Fibroblast of upper back skin (primary cell): ENCODE measurements at places on chromosomes 4 and X.

DNA sequence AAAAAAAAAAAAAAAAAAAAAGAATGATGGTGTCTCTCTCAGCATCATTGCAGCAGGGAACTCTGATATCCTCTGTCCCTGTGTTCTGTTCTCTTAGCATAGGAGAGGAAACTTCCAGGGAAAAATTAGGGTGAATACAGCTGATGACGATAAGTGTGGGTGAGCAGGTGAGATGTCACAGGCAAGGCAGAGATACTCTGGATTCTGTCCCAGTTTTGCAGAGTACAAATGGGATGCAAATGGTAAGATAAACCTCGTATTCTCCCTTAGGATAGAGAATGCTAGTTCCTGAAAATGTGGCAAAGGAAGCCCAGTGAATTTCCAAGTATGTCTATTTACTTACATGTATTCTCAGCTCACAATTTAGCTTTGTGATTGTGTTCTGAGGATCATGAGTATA is 671.6 kb upstream of the BOD1L1 start:
- no peak for DNase-seq

- no peak for DNase-seq
Measured at GRCh38 chrX:154477891-154478477, 1.1 kb downstream of the LAGE3 start.

DNA sequence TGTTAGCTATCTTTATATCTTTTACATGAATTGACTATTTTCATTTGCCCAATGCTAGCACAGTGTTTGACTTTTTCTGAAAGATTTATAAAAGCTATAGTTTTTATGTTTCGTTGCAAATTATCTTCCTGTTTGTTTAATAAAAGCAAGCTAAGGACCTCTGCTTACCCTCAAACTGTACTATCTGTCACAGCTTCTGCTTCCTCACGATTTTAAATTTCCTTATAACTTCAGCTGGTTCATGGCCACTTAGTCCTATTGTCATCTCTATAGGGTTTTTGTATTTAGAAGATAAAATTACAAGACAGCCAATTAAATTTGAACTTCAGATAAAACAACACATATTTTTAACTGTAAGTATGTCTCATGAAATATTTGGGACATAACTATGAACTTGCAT is 494.0 kb downstream of the PDGFC start:
- DNase-seq, result no peak

DNA sequence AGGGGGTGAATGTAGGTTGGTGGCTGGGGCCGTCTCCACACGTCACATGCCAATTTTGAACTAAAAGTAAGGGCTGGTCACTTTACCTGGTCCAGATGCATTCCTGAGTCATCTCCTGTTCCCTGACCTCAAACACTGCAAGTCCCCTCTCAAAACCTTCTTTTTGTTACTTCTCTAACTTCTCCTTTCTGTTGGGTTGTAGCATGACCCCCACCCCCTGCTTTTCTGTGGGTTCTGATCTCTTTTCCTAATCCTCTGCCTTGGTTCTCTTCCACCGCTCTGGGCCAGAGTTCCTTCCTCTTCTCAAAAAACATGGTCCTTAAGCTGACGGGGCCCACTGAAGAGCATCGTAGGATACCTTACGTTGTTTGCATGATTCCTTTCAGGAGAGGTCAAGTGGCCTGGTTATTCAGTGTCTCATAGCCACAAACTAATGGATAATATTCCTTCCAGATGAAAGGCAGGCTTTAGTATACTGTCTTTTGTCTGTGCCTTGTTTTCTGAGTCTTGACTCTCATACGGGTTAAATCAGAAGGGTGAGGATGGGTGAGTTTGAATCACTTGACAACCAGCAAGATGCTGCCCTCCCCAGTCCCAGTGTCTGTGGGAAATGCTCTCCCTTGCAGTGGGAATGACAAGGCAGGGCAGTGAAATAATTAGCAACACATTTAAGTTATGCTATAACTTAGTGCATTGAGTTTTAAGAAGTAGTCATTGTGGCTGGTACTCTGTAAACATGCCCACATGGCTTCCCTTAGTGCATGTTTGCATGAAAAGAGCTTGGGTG is 15.1 kb downstream of the SMS start:
- no peak for DNase-seq

- no peak for DNase-seq
Measured at GRCh38 chr4:139672215-139672614, 6.6 kb downstream of the MGST2 start.

- peak; percentile 68 for DNase-seq
Measured at GRCh38 chr4:88177983-88178625, 19.7 kb upstream of the ABCG2 start.

- no peak for DNase-seq
Measured at GRCh38 chrX:139207655-139208054, 322.9 kb upstream of the F9 start.

GRCh38 chrX:27598312-27598711 is 8.2 kb downstream of the DCAF8L2 start:
- no peak for DNase-seq

DNA sequence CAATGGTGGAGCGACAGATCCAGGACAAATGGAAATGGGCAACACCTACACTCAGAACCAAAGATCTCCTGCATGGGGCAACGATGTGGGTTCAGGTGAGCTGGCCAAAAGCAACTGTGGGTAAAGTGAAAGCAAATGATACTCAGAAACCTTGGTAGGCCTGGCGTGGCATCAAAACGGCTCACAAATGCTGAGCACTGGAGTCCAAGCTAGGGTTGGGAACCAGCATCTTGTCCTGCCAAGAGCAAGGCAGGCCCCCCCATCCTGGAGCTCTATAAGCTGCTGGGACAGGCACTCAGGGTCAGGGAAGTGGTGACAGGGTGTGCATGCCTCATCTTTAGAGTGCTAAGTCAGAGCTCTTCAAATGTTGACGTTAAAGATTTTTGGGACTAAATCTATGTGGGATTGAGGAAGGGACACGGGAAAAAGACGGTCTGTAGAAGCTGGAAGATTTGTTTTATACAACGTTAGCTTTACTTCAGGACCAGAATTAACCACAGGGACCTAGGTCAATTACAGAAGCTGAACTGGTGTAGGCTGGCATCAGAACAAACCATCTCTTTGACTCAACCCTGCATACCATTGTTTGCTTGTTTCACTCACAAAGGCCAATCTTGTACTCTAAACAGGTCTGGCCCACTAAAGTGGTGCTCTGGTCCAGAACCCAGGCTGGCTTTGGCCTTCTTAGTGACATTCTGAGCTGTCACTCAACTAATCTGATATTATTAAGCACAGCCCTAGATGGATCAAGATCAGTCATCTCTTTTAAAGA is 10.7 kb downstream of the ATP8A1 start:
- no peak for DNase-seq
